ENCODE measurements at places on chromosomes 1 and 21. TPM values are rescaled to one million over a fixed set of nuclear protein-coding genes. Genes with fewer than 3 reads are reported as not detected.

VAV3 gene
- total RNA-seq: 0.98 TPM

NIBAN1 gene
- total RNA-seq: 0.68 TPM

ZNF593OS gene
- total RNA-seq: not detected

TLCD4 gene
- 163 TPM for total RNA-seq
